ENCODE measurements at places on chromosomes 5 and 9. TPM values are rescaled to one million over a fixed set of nuclear protein-coding genes. Genes with fewer than 3 reads are reported as not detected.

DNA sequence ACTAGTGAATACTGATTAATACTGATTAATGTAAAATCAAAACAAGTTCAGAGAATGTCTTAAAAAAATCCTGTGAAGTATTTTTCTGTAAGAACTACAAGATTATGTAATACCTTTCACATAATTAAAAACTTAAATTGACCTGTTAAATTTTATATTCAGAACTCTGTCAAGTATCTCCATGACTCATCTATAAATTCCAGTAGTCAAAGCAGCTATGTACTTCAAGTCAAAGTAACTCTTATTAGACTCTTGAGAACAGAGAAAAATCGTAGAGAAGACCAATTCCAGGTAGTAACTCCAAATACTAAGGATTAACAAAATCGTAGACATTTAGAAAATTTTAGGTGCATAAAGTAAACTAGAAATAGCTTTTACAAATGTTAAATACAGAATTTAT, 77.1 kb downstream of the HOMER1 start:
- DNase-seq = no peak

DNA sequence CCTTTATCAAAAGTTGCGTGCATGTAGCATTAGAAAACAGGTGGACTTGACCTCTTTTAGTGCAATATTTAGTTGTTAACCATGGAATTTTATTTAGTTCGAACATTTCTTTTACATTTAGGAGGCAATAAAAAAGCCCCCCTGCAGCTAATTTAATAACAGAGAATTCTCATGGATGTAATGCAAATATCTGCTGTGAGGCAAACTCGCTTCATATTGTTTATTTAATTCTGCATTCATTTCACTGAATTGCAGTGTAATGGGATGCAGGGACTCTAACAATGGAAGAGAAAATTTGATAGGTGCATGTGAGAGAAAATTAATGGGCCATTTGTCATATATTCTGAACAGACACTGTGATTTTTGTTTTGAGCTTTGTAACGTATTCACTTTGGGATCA, 205.1 kb upstream of the CHD1 start:
- DNase-seq = no peak

DNA sequence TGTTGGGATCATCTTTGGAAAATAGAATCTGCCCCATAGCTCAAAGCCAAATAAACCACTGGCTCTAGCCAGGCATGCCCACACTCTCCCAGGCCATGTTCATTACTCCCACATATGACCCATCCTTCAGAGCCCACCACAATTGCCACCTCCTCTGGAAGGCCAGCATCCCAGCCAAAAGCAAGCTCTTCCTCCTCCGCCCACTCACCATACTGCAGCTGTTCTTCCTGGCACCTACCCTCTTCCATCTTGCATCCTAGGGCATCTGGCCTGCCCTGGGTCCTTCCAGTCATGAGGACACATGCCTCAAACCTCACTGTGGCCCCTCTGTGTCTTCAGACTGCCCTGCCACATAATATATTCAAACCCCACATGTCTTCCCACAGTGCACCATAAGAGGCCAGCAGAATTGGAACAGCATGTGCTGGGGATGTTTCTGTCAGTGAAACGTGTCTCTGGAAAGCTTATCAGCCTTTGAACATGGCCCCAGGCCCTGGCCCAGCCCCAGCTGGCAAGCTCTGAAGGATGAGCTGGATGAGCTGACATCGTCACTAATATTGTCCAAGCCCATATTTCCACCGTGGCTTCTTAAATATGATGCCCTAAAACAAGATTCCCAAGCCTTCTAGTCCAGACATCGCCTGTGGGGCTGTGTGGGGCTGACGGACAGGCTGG, 230.8 kb downstream of the AGTPBP1 start:
- no peak for DNase-seq

AGTPBP1 gene
- 11.2 TPM for total RNA-seq

DNA sequence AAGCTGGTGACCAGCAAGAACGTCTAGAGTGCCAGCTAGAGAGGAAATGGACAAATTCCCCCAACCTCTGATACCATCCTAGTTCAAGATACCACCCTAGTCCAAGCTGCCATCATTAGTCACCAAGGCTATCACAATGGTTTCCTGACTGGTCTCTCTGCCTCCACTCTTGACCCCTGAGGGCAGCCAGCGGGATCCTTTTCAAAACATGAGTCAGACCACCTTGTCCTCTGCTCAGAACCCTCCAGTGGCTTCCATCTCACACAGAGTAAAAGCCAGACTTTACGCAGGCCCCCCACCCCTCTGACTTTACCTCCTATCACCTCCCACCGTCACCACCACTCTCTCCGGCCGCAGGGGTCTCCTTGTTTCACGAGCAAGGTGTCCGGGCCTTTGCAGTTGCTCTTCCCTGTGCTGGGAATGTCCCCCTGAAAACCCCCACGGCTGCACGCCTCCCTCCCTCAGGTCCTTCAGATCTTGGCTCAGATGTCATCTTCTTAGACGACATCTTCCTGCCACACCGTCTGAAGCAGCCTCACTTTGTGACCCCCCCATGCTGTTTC, 42.2 kb upstream of the FBXW11 start:
- DNase-seq = no peak

MLANA gene
- not detected for total RNA-seq

GRCh38 chr9:107975426-107976010, 485.9 kb upstream of the KLF4 start:
- no peak for DNase-seq

GRCh38 chr5:108858959-108859358, 111.3 kb downstream of the FER start:
- DNase-seq = no peak

- DNase-seq = no peak
Measured at GRCh38 chr9:15246708-15247107, 60.3 kb downstream of the TTC39B start.

TAF1L gene
- not detected for total RNA-seq
